Activated CD4-positive, alpha-beta T cell treated with anti-CD3 and anti-CD28 coated beads, Interleukin-2, Interleukin-6, amounts not matched to agents 100 ng/mL and 50 ng/mL, durations not matched to agents 16 hours and 8 hours (primary cell): ENCODE measurements at places on chromosomes 5 and 9.
A peak's percentile ranks its signal among the peaks of the same experiment; 100 is the strongest.

- peak; percentile 3 for DNase-seq
These were observed 294.4 kb downstream of the SEMA5A start for GRCh38 chr5:9251379-9251980.

GRCh38 chr5:177434437-177434836 is 8.0 kb downstream of the GRK6 start:
- peak; percentile 80 for DNase-seq

DNA sequence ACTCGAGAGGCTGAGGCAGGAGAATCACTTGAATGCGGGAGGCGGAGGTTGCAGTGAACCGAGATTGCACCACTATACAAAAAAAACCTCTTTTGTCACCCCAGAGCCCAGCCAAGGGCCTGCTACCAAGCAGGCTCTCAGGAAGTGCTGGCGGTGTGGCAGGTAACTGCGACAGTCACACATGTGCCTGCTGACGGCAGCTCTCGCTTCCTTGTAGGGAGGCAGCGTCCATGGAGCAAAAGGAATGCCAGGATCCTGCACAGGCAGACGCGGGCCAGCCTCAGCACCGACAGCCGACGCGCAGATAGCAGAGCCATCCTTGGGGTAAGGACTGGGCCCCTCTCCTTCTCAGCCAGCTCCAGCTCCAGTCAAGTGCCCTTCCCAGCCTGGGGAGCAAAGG is 3.9 kb downstream of the LRRC8A start:
- DNase-seq, result no peak

DNA sequence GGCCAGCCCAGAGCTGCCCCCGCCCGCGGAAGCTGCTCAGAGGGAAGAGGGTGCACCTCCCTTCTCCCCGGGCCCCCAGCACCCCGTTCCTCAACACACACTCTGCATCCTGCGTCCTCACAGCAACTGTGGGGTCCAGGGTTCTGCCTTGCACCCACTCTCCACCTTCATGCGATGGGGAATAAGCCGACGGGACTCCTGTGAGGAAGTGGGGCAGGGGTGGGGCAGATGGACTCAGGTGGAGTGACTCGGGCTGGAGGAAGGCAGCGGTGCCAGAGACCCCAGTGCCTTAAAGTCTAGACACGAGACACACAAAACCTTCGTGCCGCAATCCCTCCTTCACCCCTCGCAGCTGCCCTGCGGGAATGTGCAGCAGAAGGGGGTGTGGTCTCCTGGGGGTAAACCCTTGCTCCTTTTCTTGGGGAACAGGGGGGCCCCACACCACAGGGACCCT is 8.6 kb downstream of the BRD3 start:
- DNase-seq, result no peak

DNA sequence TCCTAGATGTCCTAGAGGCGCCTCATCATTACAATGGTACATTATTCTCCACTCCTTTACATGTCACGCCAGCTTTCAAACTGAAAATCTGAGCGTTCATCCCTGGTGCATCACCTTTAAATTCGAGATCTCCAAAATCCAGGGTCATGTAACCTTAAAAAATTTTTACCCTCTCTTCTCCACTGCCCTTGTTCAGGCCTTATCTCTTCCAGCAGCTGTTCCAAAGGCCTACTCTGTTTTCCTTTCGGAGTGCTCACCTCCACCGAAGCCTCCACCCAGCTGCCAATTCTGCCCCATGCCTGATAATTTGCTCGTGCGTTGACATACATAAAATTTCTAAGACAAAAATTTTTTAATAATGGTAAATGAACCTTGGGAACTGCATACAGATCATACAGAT is 950 bp upstream of the MSH3 start:
- DNase-seq, result no peak

DNA sequence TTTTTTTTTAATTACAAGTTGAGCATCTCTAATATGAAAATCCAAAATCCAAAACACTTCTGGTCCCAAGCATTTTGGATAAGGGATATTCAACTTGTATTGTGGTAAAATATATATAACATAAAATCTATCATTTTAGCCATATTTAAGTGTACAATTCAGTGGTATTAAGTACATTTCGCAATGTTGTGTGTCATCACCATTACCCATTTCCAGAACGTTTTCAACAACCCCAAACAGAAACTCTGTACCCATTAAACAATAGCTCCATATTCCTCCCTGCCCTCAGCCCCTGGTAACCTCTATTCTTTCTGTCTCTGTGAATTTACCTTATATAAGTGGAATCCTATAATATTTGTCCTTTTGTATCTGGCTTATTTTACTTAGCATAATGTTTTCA is 24.9 kb downstream of the TICAM2 start:
- DNase-seq, result no peak

DNA sequence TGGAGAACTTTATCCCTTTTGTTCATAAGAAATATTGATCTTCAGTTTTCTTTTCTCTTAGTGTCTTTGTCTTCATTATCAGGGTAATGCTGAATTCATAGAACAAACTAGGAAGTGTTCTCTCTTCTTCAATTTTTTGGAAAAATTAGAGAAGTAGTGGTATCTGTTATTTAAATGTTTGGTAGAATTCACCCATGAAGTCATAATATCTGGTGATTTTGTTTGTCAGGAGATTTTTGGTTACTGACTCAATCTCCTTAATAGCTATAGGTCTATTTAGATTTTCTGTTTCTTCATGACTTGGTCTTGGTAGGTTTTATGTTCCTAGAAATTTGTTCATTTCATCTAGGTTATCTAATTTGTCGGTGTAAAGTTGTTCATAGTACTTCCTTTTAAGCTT is 45.4 kb upstream of the STARD4 start:
- DNase-seq, result no peak

GRCh38 chr9:131954299-131954698 is 125.4 kb downstream of the MED27 start:
- peak; percentile 18 for DNase-seq

DNA sequence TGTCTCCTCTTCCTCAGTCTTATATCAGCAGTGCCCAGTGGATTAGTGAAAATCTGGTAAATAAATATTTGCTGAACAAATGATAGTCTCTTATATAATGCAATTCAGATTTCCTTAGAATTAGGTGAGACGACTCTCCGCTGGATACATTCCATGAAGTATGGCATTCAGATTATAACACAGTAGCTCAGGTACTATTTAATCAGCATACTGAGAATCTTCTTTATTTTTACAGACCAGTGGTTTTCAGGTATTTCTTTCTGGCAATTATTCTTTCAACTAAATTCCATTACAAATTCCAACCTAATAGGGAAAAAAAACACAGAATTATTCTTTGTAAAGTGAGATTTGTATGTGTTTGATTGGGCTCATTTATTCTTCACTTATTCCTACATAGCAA is 435.5 kb downstream of the TAF11L14 start:
- DNase-seq, result no peak
